ENCODE measurements at places on chromosomes 3 and 15. TPM values are rescaled to one million over a fixed set of nuclear protein-coding genes. Genes with fewer than 3 reads are reported as not detected.

DNA sequence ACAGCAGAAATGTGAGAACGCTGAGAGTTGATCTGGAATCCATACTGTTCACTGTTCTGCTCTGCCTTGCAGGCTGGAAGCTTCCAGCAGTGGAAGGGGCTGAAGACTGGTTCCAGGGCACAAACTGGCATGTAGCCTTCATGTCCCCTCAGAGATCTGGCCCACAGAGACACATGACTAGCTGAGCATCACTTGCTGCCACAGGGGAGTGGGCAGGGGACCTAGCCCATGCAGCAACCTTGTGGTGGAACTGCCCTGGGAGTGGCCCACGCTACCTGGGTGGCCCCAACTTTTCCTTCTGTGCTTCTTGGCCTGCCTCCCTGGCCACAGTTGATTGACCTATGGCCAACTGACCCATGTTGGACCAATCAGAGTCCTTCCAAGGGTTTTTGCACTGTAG is 98.1 kb downstream of the TPRA1 start:
- H3K4me1 ChIP-seq = no peaks in the 10 kb centered on the region
- H3K36me3 ChIP-seq = no peaks in the 10 kb centered on the region
- no peak overlapping the region for H3K4me3 ChIP-seq
- H3K27me3 ChIP-seq = peaks cover 20% of the 10 kb centered on the region

DNA sequence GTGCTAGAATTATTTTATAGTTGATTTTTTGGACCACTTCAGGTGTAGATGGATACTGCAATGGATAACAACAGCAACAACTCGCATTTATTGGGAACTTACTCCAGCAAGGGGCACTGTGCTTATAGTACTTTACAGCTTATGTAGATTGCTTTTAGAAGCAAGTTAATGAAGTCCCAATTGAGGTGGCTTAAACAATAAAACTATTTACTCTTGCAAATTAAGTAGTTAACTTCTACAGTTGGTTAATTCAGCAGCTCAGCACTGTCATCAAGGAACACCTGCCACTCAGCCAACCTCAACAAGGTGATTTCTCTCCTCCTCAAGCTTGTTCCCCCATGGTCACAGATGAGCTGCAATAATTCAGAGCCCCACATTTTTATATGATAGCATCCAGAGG is 124.1 kb downstream of the RASA2 start:
- peaks cover 6% of the 10 kb centered on the region for H3K4me1 ChIP-seq
- no peak overlapping the region for H3K4me3 ChIP-seq
- peak overlapping the region; percentile 15 for H3K27ac ChIP-seq
- no peak for DNase-seq
- peaks cover 20% of the 10 kb centered on the region for H3K36me3 ChIP-seq

The CDC25A gene
- total RNA-seq = 76.7 TPM

The SLC2A2 gene
- total RNA-seq = not detected

The LRTM1 gene
- not detected for total RNA-seq
